ENCODE measurements at places on chromosomes 4 and X.

GRCh38 chr4:15688051-15688450 lies 6.4 kb downstream of the FAM200B start:
- no peak for DNase-seq

- no peak for DNase-seq
Measured at GRCh38 chr4:3329887-3330286, 37.1 kb downstream of the RGS12 start.

GRCh38 chr4:60938621-60939020 lies 261.5 kb upstream of the ADGRL3 start:
- no peak for DNase-seq

- no peak for DNase-seq
Measured at GRCh38 chr4:167424341-167425256, 190.3 kb upstream of the SPOCK3 start.

GRCh38 chr4:7259039-7259438 lies 66.7 kb downstream of the SORCS2 start:
- no peak for DNase-seq

DNA sequence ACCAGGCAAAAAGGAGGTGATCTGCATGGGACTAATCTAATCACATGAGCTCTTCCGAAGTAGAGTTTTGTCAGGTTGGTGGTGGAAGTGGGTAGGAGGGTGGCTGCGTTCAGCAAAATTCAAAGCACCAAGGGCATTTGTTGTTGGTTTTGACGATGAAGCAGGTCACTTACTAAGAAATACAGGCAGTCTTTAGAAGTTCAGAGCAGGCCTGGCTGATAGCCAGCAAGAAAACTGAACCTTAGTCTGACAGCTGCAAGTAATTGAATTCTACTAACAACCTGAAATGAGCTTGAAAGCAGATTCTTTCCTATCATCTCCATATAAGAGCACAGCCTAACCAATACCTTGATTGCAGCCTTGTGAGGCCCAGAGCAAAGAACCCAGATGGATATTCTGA lies 505.8 kb downstream of the KLHL13 start:
- no peak for DNase-seq

- peak; percentile 20 for DNase-seq
Measured at GRCh38 chr4:95193391-95194224, 355.2 kb downstream of the UNC5C start.

DNA sequence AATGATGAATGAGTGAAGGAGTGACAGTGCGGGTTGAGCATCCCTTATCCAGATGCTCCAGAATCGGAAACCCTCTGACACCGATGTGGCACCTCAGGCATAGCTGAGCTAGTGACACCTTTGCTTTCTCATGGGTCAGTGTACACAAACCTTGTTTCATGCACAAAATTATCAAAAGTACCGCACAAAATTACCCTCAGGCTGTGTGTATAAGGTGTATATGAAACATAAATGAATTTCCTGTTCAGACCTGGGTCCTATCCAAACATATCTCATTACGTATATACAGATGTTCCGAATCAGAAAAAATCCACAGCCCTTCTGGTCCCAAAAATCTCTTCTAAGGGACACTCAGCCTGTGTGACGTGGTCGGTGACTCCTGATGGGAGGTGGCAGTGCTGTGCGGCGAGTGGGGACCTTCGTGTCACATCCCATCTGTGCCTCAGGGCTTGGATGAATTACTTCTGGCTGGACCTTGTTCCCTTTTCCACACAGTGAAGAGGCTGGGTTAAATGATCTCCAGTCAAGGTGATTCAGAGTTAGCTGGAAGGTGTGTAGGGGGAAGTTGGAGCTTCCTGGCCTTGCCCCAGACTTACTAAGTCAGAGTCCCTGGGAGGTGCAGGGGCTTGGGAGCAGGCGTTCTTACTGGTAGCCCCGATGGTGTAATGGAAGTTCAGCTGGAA lies 18.8 kb downstream of the RGS12 start:
- no peak for DNase-seq

GRCh38 chr4:174526731-174527130 lies 4.4 kb upstream of the HPGD start:
- DNase-seq, result no peak

GRCh38 chrX:77436271-77436670 lies 10.9 kb upstream of the FGF16 start:
- DNase-seq, result no peak

DNA sequence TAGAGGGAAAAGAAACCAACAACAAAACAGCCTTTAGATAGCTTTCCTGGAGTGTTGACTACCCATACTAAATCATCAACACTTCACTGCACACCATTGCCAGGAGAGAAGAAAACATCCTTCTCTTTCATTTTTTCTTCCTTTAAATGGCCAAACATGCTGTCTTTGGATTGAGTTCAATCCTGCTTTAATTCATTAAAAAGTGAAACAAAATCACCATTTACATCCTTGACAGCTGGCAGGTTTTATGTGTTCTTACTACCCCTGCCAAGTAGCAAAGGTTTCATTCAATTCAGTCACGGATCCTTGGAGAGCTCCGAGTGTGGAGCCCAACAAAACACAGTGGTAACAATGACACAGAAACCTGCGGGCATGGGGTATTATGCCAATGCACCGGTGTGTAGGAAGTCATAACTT lies 568.3 kb downstream of the ANKRD50 start:
- no peak for DNase-seq

DNA sequence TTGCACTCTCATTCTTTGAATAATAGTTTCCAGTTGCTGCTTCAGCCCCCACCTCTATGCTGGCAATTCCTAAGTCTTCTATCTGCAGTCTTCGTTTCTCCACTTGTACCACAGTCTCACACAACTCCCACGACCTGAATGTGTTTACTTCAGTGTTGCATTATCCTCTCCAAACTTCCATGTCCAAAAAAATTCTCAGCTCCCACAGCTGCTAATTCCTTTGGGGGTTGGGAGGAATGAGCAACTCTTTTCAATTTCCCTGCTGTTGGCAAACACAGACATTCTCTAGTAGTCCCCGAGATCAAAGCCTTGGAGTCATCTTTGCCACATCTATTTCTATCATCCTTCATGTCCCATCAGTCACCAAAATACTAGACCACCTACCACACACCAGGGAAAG lies 14.4 kb upstream of the CDS1 start:
- no peak for DNase-seq

DNA sequence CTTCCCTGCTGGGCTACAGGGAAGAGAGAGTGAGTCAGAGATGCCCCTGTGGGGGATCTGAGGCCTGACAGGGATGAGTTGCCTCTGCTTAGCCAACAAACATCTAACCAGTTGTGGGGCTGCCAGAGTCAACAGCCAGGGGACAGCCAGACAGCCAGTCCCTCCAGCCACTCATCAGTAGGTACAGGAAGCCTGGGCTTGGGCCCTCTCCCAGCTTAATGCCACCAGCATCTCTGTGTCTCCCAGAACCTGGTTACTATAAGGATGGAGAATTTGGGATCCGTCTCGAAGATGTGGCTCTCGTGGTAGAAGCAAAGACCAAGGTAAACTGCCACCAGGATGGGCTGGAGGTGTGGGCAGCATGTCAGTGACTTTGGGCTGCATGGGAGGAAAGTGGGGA lies 17.3 kb upstream of the SASH3 start:
- no peak for DNase-seq

GRCh38 chrX:38332505-38332904 lies 5.2 kb upstream of the RPGR start:
- DNase-seq, result no peak

DNA sequence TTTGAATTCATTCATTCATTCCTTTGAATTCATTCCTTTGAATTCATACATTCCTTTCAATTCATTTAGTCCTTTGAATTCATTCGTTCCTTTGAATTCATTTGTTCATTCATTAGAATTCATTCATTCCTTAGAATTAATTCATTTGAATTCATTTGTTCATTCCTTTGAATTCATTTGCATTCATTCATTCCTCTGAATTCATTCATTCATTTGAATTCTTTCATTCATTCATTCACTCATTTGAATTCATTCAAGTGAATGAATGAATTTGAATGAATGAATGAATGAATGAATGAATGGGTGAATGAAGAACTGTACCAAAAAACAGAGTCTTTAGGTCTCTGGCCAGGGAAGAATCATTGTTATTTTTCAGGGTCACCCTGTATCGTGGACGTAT lies 216.6 kb downstream of the DHRSX start:
- DNase-seq, result no peak

- DNase-seq, result no peak
Measured at GRCh38 chrX:15797707-15798106, 7.4 kb downstream of the ZRSR2 start.

- DNase-seq, result no peak
Measured at GRCh38 chr4:3360777-3361176, 68.0 kb downstream of the RGS12 start.

- DNase-seq, result peak; percentile 4
Measured at GRCh38 chrX:75156531-75156945, 455 bp upstream of the ABCB7 start.

GRCh38 chr4:663046-663437 lies 11.0 kb downstream of the ATP5ME start:
- no peak for DNase-seq

- no peak for DNase-seq
Measured at GRCh38 chr4:154984148-154984547, 203.1 kb downstream of the RBM46 start.

GRCh38 chr4:181661090-181661489 lies 582.1 kb upstream of the TENM3 start:
- no peak for DNase-seq

- DNase-seq, result no peak
Measured at GRCh38 chrX:32987142-32987541, 224.2 kb downstream of the DMD start.

- no peak for DNase-seq
Measured at GRCh38 chr4:43992552-43992951, 456.1 kb downstream of the KCTD8 start.

- DNase-seq, result no peak
Measured at GRCh38 chr4:37438564-37439279, 194.2 kb downstream of the NWD2 start.

DNA sequence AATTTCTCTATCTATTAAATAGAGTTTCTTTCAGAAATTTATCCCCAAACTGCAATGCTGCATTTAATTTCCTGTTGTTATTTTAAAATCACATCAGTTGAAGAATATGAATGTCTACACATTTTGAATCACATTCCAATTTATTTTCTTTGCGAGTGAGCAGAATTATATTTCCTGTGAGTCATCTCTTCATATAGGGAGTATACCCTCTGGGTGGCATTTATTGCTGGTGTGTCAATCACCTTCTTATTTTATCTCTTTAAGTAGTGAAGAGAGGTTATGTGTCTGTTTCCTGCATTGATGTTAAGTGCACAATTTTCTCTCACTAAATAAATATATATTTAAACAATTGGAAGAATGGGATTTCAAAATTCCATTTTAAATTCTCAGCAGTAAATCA lies 511.0 kb upstream of the ATOH1 start:
- no peak for DNase-seq

DNA sequence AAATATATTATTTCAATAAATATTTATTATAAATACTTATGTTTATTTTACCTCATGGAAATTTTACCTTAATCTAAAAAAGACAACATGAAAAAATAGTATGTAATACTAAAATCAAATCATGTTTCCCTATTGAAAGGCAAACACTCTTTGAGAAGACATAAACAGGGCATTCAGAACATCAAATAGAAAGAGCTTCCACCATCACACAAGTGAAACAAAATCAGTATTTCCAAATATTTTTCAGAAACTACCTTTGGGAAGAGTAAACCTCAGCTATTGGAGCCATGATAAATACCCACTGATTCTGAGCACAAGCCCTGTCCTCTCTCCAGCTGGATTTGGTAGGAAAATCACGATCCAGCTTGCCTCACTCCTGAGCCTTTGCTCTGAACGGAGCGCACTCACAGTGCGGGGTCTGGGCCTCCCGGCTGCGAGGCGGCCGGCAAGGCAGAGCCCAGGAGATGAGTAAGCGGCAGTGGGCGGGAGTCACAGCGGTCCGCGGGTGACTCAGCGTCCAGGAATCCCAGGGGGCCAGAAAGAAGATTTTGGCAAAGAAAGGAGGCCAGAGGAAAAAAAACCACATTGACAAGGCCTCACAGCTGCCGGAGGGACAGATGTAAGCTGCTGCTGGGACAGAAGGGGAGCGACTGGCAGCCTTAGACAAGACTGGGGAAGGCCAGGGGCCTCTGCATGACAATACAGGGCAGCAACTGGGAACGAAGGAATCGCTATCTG lies 14.7 kb upstream of the ANXA5 start:
- peak; percentile 93 for DNase-seq

GRCh38 chr4:1795299-1796195 lies 2.5 kb downstream of the FGFR3 start:
- no peak for DNase-seq

DNA sequence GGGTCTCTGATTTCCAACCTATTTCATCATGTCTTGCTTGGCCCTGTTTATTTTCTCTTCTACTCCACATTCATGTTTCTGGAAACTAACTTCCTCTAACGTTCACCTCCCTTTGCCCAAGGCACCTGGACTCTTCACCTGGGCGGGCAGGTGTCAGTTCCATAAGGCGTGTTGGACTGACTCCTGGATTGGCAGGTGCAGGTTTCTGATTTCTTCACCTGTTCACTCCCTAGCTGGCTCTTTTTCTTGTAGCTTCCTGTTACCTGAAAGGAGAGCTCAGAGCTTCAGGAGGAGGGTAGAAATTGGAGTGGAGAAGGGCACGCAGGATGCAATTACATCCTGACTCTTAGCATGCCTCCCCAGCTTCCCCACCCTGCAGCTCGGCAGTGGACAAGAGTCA lies 350.8 kb upstream of the KLF3 start:
- DNase-seq, result no peak

- no peak for DNase-seq
Measured at GRCh38 chr4:66297703-66298102, 627.4 kb upstream of the EPHA5 start.

DNA sequence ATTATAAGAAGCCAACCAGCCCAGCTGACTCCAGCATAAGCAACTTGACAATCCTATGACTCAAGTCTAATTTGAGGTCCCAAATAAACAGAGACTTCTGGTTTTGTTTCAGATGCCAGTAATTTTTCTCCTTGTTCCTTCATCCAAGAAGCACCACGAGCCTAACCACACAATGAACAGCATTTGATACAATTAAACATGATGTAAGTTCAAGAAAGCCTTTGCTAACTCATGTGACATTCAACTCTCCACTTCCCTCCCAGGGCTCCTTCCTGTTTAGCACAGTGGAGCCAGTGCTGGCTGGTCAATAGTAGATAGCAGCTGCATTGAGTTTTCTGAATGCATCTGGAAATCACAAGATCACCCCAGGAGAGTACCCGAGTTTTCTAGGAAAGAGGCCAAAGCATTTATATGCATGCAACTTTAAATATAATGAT lies 206.3 kb downstream of the ARHGAP24 start:
- DNase-seq, result peak; percentile 63

All from smooth muscle cell of the brain vasculature (primary cell).